T-helper 17 cell (primary cell): ENCODE measurements at places on chromosomes 3 and 15. TPM values are rescaled to one million over a fixed set of nuclear protein-coding genes. Genes with fewer than 3 reads are reported as not detected.
A peak's percentile ranks its signal among the peaks of the same experiment; 100 is the strongest.

DNA sequence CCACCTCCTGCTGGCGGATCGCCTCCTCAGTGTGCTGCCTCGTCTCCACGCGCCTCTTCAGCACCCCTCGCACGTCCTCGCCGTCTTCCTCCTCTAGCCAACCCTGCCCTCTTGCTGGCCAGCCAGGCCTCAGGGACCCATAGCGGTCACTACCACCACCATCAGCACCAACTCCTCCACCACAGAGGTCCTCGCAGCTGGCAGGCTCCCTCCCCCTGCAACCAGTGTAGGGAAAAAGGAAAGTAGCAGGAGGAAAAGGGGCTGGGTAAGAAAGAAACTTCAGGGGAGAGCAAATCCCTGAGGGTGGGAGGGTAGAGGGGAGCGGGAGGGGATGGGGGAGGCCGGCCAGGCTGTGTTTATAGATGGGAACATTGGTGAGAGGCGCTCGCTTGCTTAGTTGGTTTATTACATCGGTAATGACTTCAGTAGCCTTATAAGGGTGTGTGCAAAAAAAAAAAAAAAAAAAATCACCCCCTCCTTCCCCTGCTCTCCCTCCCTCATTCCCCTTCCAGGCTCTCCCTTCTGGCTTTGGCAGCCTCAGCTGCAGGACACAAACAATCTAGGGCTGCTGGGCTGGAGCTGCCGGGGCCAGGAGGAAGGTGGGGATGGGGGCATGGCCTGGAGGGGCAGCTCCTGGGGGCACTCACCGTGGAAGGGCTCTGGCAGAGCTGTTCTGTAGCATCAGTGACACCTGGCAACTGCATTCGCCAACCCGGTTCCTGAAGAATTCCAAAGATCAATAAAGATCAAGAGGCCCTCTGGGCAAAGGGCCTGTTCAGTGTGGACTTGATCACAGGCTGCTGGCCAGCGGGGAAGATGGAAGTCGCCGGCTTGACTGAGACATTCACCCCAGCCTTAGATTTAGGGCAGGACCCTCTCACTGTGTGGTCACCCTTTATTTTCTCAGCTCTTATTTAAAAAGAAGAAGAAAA is 116.2 kb upstream of the HACD2 start:
- DNase-seq, result no peak

GRCh38 chr15:65329984-65330735 is 25.7 kb downstream of the RNU5B-1 start:
- DNase-seq, result no peak

GRCh38 chr3:153162513-153163392 is 727 bp downstream of the RAP2B start:
- peak; percentile 22 for DNase-seq

DNA sequence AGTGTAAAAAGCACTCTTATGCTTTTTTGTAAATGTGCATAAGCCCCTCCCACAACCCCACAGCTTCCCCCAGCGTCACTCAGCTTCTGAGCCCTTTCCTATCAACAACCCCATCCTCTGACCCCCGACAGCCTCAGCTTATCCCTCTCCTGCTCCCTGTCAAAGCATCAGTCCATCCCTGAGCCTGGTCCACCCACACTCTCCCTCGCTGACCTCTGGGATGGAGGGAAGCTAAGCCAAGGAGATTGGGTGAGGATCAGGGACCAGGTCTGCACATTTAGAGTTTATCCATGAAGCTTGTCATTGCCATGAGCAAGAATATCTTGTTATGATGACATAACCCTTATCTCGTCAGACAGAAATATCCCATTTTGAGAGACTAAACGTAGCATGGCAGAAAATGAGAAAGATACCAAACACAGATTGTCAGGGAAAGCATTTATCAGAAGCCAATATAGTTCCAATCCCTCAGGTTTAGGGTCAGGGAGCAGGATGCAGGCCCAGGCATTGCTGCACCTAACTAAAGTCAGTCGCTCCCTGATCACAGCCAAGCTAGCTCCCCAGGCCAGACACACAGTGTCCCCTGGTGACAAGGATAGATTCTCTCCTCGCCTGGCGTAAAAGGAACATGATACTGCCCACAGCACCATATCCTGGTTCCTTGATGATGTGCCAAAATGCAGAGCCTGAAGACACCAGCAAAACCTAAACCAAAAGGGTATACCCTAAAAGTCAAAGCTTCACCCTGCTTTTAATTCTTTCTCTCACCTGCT is 66.9 kb downstream of the DCLK3 start:
- no peak for DNase-seq

DNA sequence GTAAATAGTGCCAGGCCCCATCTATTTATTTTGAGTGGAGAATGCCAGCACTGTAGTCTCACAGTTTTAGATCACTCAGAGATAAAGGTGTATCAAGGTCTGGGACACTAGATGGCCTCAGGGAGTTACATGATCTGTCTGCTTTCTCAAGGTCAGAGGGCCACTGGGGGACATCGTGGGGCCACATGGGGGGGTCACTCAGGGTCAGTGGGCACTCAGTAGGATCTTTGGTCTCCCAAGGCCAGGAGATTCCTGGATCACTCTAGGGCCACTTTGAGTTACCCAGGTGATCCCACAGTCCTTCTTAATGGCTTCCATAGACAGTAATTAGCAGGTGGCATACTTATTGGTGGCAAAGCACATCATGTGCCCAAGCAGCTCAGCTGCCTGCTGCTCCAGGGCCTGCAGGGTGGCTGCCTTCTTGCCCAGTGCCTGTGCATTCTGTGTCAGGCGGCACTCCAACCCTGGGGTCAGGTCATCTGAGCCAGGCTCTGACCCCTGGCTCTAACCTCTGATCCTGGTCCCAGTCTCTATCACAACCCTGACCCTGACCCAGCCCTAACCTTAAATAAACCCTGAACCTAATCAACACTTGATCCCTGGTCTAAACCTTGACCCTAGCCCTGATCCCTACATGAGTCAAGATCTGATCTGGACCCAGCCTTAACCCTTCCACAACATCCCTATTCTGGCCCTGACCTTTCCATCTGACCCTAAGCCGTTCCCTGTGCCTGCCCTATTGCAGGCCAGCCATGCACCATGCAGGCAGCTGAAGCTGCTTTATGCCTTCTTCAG is 1.8 kb upstream of the LAMB2 start:
- no peak for DNase-seq

- DNase-seq, result no peak
Observed at GRCh38 chr15:67063689-67064606, 1.5 kb upstream of the SMAD3 start.

DNA sequence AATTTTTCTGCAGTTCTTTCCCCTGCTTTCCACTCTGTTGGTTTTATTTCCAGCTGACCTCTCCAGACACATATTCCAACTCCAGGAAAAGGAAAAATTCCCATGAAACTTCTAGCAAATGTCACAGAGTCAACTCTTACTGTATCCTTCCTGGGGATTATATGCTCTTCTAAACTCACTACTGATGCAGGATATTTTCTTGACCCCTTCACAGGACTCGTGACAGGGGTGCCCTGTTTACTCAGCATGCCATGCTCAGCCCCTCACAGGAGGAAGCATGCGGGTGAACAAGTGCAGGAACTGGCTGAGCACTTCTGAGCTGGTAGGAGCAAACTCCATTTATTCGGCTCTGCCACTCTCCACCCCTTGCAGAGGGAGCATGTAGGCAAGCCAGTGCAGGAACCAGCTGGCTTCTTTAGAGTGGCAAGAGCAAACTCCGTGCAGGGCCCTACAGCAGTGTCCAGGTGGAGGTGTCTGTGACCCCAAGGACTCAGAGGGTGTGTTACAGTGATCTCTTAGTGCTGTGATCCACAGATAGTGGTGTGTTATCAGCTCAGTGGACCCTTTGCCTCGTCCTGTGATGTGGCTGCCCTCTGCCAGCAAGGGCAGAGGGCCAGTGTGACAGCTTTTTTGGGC is 413.6 kb upstream of the GRM7 start:
- no peak for DNase-seq

Gene PIGZ
- total RNA-seq, result 1.5 TPM

Gene CYP19A1
- 0.70 TPM for total RNA-seq

Gene IL12A
- 1.7 TPM for total RNA-seq

Gene SMCO1
- total RNA-seq, result not detected

Gene WNT5A
- not detected for total RNA-seq
